Stimulated activated CD4-positive, alpha-beta T cell treated with anti-CD3 and anti-CD28 coated beads, Interleukin-2, amount 100 ng/mL, for 24 hours (primary cell): ENCODE measurements at places on chromosomes 11 and 22.

DNA sequence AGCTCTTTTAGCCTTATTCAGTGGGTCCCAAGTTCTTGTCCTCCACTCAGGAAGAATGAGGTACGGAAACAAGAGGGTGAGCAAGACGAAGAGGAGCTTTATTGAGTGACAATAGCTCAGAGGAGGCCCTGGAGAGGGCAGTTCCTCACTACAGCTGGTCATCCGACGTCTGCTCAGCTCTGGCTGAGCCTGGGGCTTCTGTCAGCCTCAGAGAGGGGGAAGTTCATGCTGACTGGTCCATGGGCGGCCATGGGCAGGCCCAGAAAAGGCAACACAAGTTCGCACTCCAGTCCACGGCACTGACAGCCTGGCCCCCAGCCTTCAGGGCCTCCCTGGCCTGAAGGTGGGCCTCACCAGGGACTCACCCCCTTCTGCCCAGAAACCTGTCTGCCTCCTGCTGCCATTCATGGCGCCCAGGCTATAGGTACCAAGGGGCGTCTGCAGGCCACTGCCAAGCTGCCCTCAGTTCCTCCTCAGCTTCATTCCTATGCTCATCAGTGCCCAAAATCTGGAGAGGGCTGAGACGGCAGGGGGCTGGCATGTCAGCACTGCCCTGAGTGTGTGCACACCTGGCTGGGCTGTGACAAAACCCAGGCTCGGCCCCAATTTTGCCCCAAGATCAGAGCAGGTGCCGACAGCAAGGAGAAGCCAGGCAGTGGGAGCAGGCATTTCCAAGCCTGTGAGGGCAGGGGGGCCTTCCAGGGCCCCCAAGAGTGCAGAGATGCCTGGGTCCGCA lies 21.7 kb upstream of the KIAA0930 start:
- no peak for DNase-seq

DNA sequence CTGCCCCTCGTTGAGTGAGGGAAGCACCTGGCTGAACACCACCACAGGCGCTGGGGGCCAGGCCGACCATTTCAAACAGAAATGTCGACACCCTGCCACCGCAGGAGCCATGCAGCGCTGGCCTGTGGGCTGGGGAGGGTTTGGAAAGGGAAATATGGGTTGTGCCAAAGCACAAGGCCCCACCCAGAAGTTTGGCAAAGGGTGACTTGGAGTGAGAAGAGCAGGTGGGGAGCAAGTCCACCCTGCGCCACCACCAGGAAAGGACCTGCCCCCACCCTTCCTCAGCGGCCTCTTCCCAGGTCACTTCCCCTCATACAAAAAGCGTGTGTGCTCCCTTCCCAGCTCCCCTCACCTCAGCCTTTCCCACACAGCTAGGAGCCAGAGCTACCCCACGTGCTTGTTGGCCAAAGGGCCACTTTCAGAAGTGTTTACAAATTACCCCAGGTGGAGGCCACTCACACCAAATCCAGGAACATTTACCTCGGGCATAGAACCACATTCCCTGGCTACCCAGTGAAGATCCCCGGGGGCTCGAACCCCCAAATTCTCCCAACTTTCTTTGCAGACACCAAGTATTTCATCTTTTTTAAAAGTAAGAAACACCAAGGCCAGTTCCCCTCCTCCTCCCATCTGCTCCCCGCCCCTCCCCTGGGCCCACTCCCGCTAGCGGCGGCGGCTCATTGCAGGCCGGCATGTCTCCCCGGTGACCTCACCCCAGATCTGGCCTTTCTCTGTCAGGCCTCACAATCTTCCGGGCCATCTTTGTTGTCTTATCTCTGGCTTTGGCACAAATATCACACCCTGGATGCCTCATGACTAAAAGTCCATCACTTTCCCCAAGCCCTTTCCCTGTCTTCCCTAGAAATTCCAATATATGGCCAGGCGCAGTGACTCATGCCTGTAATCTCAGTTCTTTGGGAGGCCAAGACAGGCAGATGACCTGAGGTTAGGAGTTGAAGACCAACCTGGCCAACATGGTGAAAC lies 20.5 kb upstream of the SCGB1A1 start:
- DNase-seq = no peak

DNA sequence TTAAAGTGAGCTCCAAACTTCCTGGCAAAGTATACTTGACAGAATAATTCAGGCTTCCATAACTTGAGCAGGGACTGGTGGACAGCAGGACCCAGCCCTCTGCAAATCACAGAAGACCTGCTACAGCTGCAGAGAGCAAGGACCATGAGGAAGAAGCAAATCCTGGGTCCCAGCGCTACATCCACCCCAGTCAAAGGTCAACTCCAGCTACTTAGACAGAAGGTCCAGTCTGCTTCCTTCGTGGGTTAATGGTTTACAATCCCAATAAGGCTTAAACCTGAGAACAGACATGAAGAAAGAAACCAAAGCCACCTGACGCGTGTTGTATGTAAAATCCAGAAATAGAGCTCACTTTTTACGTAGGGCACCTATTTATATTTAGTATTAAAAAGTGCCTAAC lies 57.7 kb downstream of the SHANK2 start:
- no peak for DNase-seq

DNA sequence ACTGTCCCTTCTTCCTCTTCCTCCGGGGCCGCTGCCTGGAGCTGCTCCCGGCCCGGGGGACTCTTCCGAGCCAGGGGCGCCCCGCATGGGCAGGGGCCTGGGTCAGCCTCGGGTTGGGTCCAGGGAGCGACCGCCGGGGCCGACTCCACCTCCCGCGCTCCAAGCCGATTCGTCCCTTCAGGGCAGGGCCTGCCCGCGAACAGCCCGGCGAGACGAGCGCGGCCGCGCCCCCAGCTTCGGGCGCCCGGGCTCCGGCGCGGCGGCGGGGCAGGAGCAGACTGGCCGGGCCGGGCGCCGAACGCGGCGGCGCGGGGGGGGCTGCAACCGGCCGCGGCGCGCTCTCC lies at the start of gene LARGE1:
TSS of gene LARGE1 (minus strand) at position 280 of the 344 bp plus-strand sequence.
- DNase-seq = peak; percentile 2

- DNase-seq = no peak
Observed at GRCh38 chr11:74182635-74183034, 11.5 kb downstream of the PPME1 start.

DNA sequence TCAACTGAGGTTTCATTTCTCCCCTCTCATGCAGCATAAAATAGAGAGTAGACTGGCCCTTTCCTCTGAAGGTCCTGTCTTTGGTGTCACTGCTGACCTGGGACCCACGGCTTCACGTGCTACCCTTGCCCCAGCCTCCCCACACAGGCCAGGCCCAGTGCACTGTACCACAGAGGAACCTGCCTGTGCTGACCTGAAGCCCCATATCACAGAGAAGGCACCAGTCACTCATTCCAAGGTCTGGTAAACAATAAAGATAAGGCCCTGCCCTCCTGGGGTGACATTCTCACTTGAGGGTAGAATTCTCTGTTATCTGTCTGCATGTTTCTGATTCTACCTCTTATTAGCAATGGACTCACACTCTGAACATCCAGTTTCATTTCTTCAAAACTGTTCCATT lies 51.3 kb downstream of the RPL27A start:
- no peak for DNase-seq

DNA sequence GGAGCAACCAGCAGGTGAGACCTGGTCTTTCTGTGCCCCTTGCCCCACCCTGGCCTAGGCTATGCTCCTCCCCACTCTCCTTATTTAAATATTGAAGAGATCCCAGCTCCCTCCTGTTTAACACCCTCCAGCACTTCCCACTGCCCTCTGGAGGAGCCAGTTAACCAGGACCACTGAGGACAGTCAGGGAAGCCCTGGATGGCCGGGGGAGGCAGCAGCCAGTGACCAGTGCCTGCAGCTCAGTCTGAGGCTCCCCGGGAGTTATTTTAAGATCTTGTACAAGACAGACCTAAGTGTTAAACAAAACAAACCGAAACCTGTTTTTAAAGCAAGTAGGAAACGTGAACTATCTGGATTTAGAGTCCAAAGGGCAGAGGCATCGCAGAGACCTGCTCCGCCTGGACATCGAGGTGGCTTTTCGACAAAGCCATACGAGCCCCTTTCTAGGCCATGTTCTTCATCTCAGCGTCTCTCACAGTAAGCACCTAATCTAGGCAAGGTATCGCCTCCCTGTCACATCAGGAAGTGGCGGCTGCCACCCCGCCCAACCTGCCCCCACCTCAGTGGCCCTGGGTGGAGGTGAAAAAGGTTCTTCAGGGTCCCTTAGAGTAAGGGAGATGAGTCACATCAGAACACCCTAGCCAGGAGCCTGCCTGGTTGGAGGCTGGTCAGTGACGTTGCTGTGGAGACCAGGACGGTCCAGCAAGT lies 35.2 kb downstream of the TRMU start:
- no peak for DNase-seq

DNA sequence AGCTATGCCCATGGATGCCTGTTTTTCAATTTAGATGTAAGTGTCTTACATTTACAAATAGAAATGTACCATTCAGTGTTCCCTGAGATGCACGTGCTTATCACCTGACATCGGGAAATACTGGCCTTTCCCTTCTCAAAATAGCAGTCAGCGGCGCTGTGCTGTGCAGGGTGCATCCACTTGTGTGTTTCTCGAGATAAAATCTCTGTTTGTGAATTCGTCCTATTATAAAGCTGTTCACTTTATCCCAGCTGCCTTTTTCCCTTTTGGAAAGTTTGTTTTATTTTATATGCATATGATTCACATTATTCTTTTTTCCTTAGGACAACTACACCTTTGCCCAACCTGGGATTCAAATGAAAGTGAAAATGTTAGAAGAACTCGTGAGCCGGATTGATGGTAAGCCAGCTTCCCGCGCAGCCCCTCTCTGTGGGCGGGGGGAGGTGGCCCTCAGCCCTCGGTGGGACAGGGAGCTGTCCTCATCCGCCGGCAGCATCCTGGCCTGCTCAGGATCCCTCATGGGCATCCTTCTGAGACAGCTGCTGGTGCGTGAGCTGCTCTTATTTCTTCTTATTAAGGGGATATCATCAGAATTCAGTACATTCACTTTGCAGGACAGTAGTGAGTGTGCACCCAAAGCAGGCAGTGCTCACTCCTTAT lies 235.0 kb downstream of the TBC1D22A start:
- DNase-seq = no peak

- no peak for DNase-seq
Observed at GRCh38 chr22:25143156-25144076, 56.2 kb upstream of the CRYBB3 start.

GRCh38 chr11:8384199-8384821 lies 120.6 kb upstream of the LMO1 start:
- DNase-seq = no peak

DNA sequence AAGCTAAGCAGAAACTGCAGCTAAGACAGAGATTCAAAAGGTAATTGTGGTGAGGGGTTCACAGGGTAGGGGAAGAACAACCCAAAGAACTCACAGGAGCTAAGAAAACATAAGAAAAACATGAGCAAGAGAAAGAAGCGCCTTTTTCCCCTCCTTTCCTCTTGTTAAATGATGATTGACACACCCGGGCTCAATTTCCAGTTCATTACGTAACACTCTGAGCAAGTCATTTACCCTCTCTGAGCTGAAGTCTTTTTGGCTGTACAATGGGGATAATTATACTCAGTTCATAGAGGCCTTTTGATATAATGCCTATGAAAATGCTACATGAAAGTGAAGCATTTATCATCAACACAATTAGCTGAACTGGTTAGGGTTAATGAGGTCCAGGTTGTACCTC lies 17.2 kb downstream of the LRP4 start:
- no peak for DNase-seq

GRCh38 chr22:17781319-17782031 lies 7.2 kb upstream of the BID start:
- peak; percentile 56 for DNase-seq

DNA sequence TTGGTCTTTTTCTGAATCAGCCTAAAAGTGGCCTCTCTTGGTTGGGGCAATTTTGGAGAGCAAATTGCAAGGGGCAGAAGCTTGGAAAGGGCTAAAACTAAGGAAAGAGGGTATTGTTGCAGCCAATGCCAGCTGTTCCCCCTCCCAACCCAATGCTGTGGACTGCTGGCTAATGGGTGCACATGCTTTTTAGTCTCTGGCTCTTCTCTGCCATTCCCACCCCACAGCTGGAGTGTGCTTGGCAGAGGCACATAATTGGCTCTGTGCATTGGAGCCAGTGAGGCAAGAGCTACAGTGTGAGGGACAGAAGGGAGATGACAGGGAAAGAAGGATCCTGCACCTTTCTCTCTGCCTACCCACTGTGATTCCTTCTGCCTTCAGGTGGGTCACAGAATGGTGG lies 140.0 kb downstream of the NECTIN1 start:
- DNase-seq = no peak

DNA sequence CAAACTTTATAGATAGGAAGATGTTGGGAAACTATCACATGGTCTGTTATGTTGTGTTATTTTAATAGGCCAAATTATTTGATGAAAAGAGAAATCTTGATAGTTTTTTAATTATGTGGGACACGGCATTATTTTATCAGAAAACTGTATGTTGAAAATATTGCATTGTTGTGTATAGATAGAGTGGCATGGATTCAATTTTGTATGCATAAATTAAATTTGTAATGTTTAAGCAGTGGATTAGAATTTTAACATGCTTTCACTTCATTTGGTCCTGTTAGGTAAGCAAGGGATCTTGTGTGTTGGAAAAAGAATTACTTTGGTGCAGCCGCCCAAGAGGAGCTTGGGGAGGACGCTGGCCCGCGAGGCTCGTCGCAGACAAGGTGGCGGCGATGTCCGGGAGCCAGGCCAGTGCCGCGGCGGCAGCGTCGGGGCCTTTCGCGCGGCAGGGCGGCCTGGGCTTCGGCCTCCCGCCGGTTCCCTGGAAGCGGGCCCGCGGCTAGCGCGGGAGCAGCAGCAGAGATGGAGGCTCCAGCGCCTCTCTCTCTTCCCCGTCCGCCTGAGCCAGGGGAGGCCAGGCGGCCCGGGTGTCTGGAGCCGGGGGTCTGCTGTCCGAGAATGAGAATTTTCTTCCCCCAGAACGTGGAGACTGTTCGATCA lies 82.7 kb downstream of the GGT1 start:
- no peak for DNase-seq

GRCh38 chr11:124865902-124866851 lies 945 bp downstream of the ROBO3 start:
- DNase-seq = peak; percentile 73

GRCh38 chr11:32430568-32431381 lies 4.6 kb downstream of the WT1 start:
- DNase-seq = no peak

DNA sequence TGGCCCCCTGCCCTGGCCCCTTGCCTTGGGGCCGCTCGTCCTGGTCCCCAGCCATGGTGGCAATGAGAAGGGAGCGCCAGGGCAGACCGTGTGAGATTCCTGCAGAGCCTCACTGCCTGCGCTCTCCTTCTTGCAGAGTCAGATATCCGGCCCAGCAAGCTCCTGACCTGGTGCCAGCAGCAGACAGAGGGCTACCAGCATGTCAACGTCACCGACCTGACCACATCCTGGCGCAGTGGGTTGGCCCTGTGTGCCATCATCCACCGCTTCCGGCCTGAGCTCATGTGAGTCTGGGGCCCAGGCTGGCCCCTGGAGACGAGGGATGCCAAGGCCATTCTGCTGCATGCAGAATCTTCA lies 114.1 kb downstream of the MICAL2 start:
- DNase-seq = peak; percentile 91

DNA sequence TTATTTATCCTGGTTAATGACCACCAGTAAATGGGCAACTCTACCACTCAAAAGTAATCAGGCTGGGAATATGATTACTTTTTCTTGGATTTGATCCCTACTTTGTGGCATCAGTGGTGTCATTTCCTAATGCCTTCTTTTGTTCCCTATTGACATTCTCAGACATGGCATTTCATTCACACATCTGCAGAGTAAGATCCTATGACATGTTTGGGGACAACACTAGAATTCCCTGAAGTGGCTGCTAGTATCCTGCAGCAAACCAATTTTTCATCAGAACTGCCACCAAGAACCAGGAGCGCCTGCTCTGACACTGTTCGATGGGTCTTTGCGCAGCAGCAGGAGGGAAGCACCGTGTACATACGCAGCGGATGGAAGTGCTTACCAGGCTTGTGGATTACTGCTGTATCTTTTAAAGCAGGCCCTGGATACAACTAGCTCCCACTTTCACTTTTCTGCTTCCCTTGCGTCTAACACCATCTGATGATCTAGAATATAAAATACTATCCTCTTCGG lies 97.7 kb downstream of the LARGE2 start:
- no peak for DNase-seq
